ENCODE measurements at places on chromosomes 3 and 15.

DNA sequence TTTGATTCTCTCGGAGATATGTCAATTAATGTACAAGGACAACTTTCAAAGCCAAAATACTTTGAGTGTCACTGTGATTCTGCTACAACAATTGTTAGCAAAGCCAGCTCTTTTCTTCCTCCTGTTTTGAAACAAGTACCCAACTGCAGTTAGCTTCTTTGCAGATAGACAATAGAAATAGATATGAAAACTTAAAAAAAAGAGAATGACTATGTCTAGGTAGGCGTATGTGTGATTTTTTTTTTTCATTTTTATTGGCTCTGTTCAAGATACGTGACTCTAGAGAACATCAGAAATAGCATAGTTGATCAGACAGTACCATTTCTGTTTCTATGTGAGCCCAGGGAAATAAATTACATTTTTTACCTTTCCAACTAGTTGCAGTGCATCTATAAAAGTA is 142.9 kb upstream of the CNTN4 start:
- DNase-seq, result no peak

DNA sequence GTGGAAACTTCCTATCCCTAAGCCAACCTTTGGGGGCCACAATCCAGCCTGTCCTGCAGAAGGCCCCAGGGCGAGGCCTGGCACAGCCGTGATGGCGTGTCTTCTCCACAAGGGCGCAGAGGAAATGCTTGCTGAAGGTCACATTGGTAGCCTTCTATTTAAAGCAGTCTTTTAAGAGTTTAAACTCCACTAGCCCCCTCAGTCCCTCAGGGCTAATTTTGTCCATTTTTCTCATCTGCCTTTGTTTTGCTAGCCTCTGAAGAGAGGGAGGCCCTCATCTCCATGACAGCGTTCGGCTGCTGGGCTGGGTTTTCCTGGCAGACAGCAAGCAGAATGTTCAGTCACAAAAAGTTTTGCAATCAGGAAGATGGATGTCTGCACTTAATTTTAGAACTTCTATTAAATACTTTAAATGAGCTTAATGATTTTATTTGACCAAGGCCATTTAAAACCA is 40.8 kb downstream of the RARB start:
- DNase-seq, result peak; percentile 64

DNA sequence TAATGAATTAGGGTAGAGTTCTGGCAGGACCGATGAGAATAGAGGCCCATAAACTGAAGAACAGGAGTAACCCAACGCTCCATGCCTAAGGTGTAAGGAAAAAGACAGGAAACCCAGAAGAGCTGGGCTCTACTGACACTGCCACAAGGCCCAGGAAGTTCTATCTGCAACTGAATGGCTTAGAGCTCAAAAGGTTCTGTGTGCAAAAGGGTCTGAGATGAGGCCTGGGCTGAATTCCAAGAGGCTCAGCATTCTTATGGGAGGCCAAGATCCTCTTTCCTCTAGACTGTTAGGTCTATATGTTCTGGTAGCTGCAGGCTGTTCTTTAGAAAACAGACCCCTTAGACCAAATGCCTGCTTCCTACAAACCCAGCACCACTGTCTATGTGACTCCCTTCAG is 30.5 kb upstream of the PRSS50 start:
- no peak for DNase-seq

DNA sequence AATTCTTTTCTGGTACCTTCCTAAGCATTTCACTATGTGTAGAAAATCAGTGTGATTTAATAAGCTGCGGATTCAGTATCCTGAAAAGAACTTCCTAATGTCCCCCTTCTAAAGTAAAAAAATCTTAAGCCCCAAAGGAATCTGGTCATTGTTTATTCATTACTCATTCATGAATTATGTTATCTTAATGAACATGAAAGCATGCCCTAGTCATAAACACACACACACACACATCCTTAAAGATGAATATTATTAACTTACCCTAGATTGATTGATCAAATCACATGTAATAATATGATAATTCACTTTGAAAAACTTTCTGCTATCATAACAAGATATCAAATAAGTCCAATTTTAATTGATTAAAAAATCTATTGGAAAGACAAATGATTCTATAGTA is 96.4 kb upstream of the BFSP2 start:
- DNase-seq, result peak; percentile 29

DNA sequence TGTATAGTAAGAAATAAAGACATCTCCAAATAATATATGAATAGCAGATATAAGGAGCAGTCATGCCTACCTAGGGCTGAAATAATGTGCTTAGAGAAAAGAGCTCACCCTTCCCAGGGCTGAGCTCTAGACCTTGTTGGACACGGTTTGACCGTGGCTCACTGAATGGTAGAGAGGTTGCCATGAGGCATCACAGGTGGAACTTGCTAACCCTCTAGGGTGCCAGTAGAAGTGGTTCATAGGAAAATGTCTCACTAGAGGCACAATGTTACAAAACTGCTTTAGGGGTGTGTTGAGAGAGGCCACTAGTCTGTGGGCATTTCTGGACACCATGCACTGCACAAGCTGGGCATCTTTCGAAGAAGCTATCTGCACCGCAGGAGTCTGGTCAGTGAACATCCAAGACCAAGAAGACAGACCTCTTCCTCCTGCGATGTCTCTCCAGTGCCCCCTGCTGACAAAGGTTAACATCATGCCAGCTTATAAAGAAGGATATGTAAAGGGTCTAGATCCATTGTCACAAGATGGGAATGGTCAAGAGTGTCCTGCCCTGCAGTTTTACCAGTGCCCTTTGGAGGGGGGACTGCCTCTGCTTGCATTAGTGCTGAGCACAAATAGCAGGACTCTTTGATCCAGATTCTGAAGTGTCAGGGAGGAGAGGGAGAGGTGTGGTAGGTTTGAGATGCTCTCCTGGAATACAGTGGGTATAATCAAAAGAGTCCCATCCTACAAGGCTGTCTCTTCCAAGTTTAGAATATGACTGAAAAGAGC is 266.8 kb downstream of the ZNF385D start:
- peak; percentile 55 for DNase-seq

DNA sequence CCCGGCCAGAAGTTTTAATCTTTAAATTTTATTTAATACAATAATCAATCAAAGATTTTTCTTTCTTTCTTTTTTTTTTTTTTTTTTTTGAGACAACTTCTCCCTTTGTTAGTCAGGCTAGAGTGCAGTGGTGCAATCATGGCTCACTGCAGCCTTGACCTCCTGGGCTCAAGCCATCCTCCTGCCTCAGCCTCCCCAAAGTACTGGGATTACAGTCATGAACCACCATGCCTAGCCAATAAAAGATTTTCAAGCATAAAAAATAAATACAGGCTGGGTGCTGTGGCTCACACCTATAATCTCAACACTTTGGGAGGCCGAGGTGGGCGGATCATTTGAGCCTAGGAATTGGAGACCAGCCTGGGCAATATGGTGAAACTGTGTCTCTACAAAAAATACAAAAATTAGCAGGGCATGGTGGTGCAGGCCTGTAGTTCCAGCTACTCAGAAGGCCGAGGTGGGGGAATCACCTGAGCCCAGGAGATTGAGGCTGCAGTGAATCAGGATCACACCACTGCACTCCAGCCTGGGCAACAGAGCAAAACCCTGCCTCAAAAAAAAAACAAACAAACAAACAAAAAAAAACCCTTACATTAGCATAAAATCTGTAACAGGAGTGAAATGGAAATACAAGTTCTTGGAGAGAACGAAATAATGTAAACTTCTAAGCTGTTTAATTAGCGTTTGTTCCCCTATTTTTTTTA is 29.1 kb upstream of the SRP14 start:
- DNase-seq, result no peak

DNA sequence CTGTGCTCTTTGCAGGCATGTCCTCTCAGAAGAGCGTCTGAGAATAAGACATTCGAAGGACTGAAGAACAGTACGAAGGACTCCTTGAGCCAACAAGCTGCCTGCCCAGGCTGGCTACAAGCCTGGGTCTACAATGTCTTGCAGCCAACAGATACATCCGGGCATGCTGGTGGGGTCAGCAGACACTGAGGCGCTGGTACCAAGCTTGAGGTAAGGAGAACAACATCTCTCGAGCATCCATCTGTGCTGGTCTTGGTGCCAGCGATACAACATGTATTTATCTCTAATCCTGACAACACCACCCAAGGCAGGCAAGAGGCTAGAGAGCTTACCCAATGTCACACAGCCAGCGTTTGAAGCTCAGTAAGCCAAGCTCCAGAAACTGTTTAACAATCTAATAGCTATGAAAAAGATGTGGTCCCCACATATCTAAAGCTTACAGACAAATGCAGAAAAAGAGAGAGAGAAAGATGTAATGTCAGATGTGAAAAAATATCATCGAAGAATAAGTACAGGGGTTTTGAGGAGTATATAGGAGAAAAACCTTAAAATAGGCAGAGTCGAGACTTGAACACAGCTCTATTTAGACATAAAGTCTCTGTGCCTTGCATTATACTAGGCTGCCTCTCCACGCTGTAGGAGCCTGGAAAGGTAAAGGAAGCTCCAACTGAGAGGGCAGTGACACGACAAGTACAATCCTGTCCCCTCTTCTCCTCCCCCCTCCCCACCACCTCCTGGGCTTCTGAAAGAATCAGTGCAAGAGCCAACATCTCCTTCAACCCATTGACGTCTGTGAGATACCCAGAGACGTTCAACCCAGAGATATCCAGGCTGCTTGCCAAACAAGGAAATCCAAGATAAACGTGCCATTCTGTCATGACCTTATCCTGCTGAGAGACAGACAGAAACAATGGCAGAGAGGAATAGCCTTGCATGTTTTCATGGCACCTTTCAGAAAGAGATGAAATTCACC is 39.4 kb downstream of the WWTR1 start:
- DNase-seq, result peak; percentile 42

DNA sequence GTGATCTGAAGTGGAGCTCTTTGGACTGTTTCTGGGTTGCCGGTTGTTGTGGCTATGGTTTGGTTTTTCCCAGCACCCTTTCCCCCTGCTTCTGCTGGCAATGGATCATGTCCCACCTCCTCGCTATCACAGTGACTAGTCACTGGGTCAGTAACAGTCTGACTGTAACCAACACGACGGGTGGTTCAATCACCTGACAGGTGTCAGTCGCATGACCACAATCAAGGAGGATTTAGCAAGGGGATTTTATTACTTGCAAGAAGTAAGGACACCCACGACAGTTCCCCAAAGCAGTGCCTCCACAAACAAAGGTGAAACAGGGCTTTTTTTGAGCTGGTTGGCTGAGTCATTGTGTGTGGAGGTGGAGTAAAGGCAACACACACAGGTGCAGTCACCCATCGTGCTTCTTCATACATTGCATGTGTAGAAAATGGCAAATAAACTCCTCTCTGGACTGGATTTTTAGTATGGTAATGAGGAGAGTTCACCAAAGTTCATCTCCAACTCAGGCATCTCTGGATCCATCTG is 58.8 kb upstream of the FAM3D start:
- DNase-seq, result no peak

DNA sequence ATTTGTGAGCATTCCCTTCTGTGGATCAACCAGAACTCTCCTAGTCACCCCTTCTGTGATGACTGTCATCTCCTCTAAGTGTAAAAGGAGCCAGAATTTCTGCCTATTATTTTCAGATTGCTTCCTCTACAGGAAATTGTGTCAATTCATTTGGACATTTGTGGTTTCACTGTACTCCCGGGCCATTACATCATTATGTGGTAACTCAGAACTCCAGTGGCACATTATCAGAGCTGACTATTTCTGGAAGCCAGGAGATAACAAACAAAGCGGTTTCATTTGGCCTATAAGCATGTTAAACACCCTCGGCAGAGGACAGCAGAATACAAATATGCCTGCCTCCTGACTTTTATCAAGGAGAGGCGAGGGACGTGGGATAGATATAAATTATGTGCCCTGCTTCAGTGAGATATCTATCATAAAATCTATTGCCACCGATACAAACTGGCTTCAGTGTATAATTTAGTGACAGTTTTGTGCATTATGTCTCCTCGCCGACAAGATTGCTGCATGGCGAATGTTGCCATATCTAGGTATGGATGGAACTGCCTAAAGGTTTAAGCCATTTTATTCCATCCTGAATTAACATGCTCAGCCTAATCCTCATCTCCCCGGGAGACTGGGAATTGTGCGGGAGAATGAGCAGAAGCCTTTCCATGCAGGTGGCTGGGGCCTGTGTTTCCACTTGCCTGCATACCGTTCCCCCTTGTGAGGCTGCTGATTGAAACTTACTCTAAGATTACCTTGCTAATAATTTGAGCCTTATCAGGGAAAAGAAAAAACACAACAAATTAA is 193.4 kb upstream of the SEMA6D start:
- DNase-seq, result peak; percentile 77

- no peak for DNase-seq
Measured at GRCh38 chr15:23072633-23073032, 33.3 kb upstream of the TUBGCP5 start.

GRCh38 chr3:61595826-61596225 is 34.5 kb downstream of the PTPRG start:
- DNase-seq, result no peak

GRCh38 chr3:81442758-81443456 is 318.5 kb downstream of the GBE1 start:
- no peak for DNase-seq

- DNase-seq, result no peak
Measured at GRCh38 chr3:119401069-119401468, 62.3 kb downstream of the TMEM39A start.

DNA sequence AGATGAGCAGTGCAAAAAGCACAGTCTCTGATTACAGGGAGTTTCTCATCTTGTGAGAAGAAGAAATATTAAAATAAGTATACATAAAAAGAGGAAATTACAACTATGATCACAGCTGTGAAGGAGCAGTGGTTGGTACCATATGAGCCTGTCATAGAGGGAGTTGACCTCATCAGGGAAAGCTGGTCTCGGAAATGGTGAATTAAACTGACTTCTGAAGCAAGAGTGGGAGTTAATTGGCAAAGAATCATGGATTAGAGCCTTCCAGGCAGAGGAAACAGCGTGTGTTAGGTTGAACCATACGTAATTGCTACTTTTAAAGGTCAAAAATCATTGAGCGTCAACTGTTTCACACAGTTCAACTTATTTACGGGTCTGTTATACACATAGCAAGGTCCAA is 539.1 kb downstream of the EDEM1 start:
- DNase-seq, result no peak

GRCh38 chr15:89360294-89360971 is 25.8 kb upstream of the POLG start:
- no peak for DNase-seq

- peak; percentile 19 for DNase-seq
Measured at GRCh38 chr3:129942296-129942695, 32.2 kb upstream of the TRH start.

GRCh38 chr15:47711655-47712054 is 5.7 kb upstream of the SEMA6D start:
- DNase-seq, result no peak

- DNase-seq, result no peak
Measured at GRCh38 chr15:75025107-75025506, 1.7 kb downstream of the PPCDC start.

- no peak for DNase-seq
Measured at GRCh38 chr3:188948997-188949389, 222.8 kb upstream of the TPRG1 start.
